CD4-positive, alpha-beta T cell treated with Interleukin-21 for 1 hour (primary cell): ENCODE measurements at places on chromosomes 13 and 19.

DNA sequence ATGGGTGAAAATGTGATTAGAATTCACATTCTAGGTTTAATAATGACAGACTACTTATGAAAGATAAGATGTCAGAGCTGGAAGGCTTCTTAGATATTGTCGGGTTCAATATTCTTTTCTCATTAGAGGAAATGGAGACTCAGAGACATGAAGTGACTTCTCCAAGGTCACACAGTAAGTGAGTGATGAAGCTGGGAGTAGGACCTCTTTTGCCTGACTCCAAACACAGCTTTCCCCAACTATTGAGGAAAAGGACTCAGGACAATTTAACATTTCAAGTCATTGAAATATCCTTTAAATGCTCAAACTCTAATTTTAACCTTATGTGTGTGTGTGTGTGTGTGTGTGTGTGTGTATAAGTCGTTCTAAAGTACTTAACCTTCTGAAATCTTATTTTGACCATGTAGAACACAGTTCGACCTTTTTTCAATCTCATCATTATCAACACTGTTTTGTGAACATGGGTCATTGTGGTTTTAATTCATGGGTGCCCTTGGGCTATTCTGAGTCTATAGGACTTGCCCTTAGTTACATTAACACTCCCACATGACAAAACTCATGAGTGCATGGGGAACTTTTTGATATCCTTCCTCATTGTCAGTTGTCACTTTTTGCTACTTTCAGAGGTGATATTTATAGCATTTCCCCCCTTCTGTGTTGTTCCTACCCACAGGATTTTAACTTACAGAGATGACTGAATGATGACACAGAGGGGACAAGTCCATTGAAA, 53.0 kb downstream of the LRCH1 start:
- DNase-seq = no peak

- DNase-seq = no peak
Measured at GRCh38 chr19:36030264-36031148, 2.2 kb downstream of the CLIP3 start.

DNA sequence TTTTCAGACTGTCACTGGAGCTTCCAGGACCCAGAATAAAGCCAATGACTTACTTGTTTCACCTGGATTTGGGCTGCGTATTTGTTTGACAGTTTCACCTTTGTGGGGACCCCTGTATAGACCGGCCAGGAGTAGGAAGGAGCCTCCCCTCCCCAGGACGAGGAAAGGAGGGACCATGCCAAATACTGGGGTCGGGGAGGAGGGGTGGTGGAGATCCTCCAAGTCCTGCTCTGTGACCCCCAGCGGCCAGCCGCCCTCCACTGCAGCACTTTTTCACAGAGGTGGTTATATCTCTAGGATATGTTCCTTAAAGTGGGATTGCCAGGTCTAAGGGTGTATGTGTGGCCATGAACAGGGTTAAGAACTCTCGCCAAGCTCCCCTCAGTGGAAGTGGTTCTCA, 25.7 kb upstream of the ZNF492 start:
- no peak for DNase-seq

DNA sequence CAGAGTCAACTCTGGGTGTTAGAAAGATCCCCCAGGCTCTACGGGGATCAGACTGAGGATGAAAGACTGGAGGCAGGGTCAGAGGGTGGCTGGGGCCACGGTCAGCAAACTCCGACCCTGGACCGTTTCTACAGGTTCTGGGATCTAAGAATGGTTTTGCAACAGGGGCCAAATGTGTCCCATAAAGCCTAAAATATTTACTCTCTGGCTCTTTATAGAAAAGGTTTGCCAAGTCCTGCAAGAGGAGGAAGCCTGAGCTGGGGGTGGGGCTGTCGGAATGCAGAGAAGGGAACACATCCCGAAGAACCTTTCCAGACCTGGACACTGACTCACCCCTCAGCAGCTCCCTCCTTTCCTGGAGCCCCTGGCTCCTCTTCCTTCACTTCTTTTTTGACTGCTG, 20.7 kb downstream of the LIG1 start:
- no peak for DNase-seq

DNA sequence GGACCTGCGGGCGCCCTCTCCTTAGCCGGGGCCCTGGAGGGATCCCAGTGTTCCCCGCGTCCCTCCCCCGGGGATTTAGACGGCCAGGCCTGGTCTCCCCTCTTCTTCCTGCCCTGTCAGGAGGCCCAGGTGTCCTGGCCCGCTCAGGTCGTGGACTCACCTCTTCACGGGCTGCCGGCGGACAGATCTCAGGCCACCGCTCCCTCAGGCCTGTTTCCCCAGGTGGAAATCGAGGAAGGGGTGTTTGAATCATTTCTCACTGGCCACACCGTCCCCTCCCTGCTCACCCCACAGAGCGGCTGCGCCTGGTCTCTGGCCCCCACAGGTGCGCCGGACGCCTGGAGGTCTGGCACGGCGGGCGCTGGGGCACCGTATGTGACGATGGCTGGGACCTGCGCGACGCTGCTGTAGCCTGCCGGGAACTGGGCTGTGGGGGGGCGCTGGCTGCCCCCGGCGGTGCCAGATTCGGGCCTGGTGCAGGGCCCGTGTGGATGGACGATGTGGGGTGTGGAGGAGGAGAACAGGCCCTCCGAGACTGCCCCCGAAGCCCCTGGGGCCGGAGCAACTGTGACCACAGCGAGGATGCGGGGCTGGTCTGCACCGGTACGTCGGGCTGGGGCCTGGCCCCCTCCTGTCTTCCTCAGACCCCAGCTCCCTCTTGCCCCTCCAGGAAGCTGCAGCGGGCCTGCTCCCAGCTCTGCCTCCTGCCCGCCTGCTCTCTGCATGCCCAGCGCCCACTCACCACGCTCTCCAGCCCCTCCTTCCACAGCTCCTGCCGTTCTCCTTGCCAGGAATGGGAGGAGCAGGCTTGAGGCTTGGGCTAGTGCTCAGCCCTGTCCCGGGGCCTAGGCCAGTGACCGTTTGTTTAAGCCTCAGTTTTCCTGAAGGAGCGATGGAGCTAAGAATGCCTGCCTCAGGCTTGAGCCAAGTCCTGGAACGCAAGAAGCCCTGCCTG, 2.5 kb downstream of the SSC5D start:
- DNase-seq = no peak

DNA sequence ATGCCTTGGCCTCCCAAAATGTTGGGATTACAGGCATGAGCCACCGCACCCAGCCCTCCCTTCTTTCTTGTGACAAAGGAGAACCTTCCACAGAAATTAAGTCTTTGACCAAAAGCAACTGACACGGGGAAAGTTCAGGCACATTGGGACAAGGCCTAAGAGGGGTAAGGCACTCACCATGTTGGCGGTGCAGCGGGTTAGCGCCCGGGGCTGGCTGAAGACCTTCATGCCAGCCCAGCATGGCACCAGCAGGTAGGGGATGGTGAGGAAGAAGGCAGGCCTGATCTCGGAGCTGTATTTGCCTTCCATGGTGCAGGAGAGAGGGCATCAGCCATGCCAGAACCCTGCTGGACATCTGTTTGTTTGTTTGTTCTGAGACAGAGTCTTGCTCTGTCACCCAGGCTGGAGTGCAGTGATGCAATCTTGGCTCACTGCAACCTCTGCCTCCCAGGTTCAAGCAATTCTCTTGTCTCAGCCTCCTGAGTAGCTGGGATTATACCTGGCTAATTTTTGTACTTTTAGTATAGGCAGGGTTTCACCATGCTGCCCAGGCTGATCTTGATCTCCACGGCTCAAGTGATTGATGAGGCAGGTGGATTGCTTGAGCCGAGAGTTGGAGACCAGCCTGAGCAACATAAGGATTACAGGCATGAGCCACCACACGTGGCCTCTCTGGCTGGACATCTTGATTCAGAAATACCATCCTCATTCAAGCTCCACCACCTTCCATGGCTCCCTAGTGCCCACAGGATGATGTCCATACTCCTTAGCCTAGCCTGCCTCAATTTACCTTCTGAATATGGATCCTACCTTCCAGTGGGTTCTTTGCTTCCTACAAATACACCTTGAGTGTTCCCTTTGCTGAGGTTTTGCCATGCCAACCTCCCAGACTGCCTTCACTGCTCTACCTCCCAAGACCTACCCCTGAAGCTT, 4.4 kb downstream of the TM6SF2 start:
- DNase-seq = no peak

DNA sequence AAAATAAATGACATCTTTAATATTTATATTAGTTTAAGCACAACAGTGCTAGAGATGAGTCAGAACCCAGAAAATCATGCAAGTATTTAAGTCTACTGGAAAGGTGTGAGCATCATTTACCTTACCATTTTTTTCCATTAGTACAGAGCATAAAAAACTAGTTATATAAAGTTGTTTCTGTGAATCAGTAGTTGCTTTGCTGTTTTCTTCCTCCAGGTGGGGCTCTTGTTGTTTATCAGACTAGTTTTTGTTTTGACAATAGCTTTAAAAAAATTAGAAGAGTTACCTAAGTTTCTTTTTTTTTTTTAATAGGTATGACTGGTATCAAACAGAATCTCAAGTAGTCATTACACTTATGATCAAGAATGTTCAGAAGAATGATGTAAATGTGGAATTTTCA, 12.7 kb downstream of the SUGT1 start:
- DNase-seq = peak; percentile 34

GRCh38 chr19:14116918-14117578, 514 bp downstream of the PRKACA start:
- DNase-seq = no peak

DNA sequence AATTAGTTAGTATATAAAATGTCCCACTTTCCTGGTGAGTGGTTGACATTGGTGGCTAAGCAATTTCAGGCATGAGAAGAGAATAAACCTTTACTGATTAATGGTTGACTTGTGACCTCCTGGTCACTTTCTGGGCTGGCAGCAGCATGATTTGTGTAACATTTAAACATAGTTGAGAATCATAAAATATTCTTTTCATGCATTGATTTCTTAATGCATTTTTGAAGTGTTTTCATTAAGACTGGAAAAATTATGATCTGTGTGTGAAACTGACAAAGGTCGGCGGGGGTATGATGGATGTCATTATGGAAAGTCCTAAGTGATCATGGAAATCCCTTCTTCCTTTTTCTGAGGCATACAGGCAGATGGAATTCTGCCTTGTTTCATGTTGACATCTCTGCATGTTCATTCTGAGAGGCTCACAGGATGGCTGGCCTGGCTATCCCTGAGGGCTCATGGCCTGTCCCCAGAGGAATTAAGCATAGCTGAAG, 98.7 kb upstream of the RNF113B start:
- no peak for DNase-seq

DNA sequence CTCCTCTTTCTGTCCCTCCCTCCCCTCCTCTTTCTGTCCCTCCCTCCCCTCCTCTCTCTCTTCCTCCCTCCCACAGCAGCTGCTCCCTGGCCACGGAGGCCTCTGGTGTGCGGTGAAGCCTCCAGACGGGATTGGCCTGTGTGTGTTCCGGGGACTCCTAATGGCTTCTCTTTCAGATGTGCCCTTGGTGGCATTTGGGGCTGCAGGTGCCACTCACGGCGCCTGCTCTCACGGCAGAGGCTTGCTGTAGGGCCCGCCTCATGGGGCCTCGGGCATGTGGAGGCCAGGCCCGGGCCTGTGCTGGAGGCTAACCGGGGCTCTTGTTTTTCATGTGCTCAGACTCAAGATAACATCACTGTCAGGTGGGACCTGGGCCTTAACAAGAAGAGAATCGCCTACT, 20.9 kb downstream of the UPF1 start:
- DNase-seq = no peak
